Left ventricle myocardium superior (tissue), 1 donor: ENCODE measurements at places on chromosomes 6 and 20. TPM values are rescaled to one million over a fixed set of nuclear protein-coding genes. Genes with fewer than 3 reads are reported as not detected.

GRCh38 chr6:29702519-29703103, 20.6 kb upstream of the HLA-F start:
- DNase-seq, result peak; percentile 74

MLN gene
- not detected for total RNA-seq

DNA sequence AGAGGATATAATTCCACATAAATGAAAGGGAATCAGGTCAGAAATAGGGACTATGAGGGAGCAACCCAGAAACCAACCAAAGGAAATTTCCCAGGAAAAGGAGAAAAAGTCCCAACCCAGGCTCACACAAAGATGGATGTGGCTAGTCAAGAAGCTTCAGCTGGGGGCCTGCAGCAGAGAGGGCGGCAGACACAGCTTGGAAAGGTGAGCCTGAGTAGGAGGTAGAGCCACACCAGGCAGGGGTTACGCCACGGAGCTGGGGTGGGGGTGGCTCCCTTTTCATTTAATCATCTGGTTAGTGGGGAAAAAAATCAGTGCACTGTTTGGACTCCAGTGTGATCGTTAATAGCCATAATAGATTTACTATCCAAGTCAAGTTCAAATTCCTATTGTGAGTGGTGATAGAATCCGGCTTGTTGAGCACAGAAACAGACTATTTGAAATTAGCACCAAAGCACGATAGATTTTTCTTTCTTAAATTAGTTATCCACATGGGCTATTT, 220.6 kb downstream of the TPBG start:
- DNase-seq, result no peak

DNA sequence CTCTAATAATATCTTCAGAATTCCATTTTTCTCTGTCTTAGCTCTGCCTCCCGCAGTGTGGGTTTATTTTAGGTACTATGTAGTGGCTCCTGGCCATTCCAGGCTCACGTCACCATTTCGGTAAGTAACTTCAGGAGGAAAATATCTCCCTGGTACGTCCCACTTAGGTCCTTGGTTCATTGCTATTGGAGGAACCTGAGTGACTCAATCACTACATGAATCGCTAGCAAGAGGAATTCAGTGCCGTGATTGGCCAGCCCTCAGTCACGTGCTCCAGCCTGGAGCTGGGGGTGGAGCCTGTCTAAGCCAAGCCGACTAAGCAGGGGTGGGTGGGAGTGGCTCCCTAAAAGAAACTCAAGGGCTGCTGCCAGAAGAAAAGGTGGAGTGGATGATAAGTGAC, 67.3 kb upstream of the E2F3 start:
- DNase-seq, result no peak

DNA sequence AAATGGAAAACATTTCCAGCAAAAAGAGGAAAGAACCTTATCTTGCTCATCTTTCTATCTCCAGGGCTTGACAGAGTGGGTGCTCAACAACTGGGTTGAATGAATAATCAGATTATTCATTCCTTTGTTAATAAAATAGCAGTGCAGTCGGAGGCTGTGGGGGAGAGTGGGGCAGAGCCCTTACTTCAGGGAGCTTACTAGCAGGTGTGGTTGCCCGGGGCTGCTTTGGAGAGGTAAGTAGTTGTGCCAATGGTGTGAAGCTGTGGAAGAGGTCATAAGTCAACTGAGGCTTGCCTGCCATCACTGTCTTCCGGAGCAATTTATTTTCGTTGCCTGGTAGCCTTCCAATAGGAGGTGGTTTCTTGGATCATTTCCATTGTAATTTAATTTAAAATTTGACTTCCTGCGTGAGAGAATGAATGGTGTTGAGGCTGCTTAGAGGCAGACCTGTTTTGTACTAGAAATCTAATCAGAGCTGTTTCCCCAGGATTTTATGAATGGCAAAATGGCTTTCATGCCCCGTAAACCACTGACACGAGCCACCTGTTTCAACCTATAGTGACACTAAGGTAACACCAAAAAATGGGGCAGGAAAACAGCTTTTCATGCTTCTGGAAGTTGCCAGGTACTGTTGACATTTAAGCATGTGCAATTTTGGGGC, 51.4 kb downstream of the ZDHHC14 start:
- DNase-seq, result no peak

- no peak for DNase-seq
Observed at GRCh38 chr6:107784669-107785068, 39.4 kb downstream of the SCML4 start.

GRCh38 chr20:2238601-2239000, 57.2 kb upstream of the TGM3 start:
- no peak for DNase-seq

BCAS1 gene
- total RNA-seq, result not detected

MTHFD1L gene
- 2.4 TPM for total RNA-seq
